Omental fat pad (tissue), 4 donors: ENCODE measurements at places on chromosomes 2 and 18.

GRCh38 chr2:98909317-98910211, 26.5 kb downstream of the CRACDL start:
- no peak for DNase-seq

- DNase-seq, result no peak
Observed at GRCh38 chr2:207933396-207934065, 91.8 kb downstream of the PLEKHM3 start.

- no peak for DNase-seq
Observed at GRCh38 chr18:62523631-62524439, 1.0 kb downstream of the ZCCHC2 start.

DNA sequence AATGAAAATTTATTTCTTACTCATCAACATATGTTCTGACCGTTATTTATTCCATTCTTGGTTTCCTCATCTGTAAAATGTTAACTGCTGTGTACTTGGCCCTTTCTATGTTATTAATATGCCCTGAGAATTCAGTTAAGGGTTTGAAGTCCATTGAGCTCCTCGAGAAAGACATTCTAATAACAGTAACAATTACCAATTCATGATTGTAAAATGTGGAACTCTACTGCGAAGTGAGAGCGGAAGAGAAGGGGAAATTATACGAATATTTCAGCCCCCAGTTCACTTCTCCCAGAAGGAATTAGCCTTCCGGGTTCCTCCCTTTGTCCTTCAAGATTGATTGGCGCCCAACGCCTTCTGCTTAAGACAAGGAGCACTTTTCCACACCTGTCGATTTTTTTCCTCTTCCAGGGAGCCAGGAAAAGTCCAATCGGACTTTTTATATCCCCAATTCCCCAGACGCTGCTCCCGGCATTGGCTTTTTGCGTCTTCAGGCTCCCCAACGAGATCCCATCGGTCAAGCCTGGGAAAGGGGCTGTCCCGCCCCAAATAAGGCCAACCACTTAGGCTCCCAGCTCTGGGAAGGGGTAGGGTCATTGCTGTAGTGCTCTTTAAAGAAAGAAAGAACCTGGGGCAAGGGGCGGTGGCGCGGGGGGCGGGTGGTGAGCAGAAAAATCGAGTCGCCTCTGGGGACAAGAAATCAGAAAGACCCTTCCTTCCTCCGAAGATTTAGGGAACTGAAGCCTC, 1.6 kb downstream of the DSC2 start:
- no peak for DNase-seq

DNA sequence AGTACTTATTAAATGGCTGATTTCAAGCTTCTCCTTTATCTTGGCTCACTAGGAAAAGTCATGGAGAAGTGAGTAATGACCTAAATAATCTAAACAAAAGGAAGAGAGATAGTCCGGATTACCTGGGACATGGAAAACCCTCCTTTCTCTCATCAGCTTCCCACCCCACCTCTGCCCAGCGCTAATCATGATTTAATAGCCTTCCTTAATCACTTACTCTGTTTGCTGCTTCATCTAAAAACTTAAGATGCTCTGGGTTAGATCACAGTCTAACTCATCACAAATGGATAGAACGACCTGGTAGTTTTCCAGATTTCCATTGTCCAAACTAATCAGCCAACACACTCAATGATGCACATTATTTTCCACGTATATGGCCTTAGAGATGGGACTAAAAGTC, 87.8 kb upstream of the THOC1 start:
- no peak for DNase-seq

DNA sequence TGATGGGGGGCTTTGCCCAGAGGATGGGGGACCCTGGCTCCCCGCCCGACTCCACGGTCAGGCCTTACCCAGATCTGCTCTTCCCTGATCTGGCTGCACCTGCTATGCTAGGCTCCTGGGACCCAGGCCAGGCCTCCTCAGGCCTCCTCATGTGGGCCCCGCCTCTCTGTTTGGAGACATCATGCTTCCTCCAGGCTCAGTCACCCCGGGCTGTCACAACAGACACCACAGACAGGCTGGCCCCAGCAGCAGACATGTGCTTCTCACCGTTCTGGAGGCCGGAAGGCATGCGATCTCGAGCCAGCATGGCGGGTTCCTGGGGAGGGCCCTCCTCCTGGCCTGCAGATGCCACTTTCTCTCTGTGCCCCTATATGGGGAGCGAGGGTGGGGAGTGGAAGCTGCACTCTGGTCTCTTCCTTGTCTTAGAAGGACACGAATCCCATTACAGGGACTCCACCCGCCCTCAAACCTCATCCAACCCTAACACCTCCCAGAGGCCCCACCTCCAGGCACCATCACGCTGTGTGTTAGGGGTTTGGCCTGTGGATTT, 10.8 kb upstream of the NEU4 start:
- no peak for DNase-seq

- DNase-seq, result no peak
Observed at GRCh38 chr18:10259901-10260300, 194.5 kb upstream of the APCDD1 start.

- DNase-seq, result no peak
Observed at GRCh38 chr2:235908826-235909225, 259.4 kb downstream of the GBX2 start.

DNA sequence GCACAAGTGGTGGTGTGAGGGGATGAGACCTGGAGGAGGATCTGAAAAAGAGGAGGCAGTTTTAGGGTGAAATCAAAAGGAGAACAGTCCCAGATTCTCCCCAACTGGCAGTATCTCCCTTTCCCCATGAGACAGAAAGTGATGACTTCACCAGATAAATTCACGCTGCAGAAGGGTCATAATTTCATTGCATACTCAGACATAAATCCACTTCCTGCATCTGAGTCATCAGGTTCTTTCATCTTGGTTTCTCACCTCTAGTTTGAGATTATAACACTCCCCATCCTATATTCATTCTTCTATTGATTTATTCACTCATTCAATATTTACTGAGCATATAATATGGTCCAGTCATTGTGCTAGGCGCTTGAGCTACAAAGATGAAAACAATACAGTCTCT, 64.7 kb downstream of the CCDC148 start:
- DNase-seq, result no peak

DNA sequence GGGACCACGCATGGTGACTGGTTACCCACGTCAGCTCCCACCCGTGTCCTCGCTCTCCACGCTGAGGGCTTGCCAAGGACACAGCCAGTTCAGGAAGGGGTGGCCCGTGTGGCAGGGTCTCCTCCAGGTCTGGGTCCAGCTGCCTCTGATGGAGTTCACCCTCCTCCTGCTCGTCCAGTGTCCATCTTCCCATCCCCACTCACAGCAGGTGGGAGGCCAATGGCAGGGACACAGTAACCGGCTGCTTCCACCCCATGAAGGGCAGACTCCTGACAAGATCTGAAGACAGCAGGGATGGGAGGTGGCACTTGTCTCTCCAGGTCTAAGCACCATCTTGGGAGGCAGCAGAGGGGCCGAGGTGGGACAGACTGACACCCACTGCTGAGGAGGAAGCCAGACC, 106.4 kb downstream of the NDUFA10 start:
- DNase-seq, result no peak

GRCh38 chr2:130813722-130814121, 23.0 kb upstream of the ARHGEF4 start:
- DNase-seq, result no peak

DNA sequence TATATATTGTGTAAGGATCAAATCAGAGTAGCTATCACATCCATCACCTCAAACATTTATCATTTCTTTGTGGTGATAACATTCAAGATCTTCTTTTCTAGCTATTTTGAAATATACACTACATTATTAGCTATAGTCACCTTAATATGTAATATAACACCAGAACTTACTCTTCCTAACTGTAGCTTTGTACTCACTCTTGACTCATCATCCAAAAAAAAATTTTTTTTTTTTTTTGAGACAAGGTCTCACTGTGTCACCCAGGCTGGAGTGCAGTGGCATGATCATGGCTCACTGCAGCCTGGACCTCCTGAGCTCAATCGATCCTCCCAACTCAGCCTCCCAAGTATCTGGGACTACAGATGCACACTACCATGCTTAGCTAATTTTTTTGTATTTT, 153.3 kb downstream of the EML6 start:
- DNase-seq, result no peak
